ENCODE measurements at places on chromosomes 7 and 10.

DNA sequence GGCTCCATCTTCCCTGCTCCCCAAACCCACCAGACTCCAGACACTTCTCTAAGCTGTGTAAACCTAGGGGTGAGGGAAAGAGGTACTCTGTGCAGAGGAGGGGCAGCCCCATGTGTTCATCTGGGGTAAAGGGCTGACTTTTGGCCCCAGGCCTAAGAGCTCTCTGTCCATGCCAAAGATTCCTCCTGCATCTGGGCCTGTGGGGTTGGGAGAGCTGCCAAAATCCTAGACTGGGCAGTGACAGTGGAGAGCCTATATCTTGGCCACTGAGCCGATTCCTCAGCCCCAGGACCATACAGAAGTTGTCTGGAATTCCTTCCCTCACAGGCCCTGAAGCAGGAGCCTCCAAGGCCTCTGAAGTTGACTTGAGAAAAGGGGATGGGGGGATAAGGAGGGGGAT lies 25.3 kb upstream of the LEP start:
- DNase-seq, result no peak

- no peak for DNase-seq
Measured at GRCh38 chr10:3828404-3829155, 43.6 kb upstream of the KLF6 start.

GRCh38 chr10:61471491-61471890 lies 18.3 kb upstream of the TMEM26 start:
- DNase-seq, result no peak

- no peak for DNase-seq
Measured at GRCh38 chr7:69426705-69427104, 171.6 kb upstream of the AUTS2 start.

GRCh38 chr10:130885021-130885655 lies 426.4 kb downstream of the TCERG1L start:
- peak; percentile 31 for DNase-seq

DNA sequence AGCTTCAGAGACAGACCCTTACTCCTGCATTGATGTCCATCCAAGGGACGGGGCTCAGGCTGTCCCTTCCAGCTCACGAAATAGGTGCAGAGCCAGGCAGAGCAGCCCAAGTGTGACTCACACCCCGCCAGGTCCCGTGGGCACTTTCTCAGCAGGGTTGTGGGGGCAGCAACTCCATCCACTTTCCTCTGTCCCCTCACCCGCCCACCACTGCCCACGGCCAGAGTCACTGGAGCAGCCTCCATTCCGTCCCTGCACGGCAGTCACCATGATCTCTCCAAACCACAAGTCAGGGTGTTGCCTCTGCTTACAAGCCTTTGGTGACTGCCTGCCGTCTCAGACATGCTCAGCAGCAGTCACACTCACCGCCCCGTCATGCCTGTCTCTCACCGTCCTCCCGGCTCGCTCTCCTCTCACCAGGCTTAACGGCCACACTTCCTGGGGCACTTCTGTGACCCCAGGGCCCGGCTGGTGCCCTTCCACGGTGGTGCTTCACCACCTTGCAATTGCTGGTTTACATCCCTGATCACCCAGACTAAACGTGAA lies 39.3 kb downstream of the CALML3 start:
- DNase-seq, result no peak

DNA sequence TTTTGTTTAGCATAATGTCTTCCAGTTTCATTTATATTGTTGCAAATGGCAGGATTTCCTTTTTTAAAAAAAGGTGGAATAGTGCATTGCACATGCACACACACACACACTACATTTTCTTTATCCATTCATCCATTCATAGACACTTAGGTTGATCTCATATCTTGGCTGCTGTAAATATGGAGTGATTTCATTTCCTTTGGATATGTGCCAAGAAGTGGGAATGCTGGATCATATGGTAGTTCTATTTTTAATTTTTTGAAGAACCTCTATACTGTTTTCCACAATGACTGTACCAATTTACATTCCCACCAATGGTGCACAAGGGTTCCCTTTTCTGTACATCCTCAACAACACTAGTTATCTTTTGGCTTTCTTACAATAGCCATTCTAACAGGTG lies 68.9 kb downstream of the EBLN1 start:
- DNase-seq, result no peak

DNA sequence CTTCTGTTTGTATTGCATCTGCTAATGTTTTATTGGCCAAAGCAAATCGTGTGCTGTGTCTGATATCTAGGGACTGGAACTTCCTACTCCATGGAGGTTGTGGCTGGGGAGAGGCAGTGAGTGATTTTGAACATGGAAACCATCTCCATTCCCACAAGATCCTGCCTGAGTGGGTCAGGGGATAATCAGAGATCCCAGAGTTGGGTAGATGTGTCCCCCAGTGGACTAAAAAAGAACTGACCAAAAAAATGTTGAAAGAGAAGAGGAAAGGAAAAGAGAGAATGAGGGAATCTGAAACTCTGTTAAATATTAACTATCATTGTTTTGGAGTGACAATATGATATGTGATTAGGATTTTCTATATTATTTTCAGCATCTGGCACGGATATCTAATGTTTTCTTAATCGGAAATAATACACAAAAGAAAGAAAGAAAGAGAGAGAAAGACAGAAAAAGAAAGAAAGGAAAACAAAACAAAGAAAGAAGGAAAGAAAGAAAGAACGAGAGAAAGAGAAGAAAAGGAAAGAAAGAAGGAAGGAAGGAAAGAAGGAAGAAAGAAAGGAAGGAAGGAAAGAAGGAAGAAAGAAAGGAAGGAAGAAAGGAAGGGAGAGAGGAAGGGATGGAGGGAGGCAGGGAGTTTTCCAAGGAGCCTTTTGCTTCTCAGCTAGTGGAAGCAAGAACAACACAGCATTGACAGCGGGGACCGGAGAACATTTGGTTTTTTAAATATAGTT lies 638.5 kb downstream of the CCSER2 start:
- DNase-seq, result no peak

DNA sequence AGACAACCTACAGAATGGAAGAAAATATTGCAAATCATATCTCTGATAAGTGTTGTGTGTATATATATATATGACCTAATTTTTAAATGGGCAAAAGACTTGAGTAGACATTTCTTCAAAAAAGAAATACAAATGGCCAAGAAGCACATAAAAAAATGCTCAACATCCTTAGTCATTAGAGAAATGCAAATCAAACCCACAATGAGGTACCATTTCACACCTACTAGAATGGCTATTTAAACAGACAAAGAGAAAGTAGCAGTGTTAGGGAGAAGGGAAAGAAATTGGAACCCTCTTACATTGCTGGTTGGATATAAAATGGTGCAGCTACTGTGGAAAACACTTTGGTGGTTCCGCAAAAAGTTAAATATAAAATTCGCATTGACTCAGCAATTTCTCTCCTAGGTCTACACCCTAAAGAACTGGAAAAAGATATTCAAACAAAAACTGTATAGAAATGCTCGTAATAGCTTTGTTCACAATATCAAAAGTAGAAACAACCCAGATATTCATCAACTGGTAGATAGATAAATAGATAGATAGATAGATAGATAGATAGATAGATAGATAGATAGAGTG lies 16.3 kb downstream of the ACSL5 start:
- DNase-seq, result no peak

- DNase-seq, result no peak
Measured at GRCh38 chr10:59753267-59753666, at the start of gene MRLN. TSS of gene MRLN (minus strand) at chr10:59753455.

- no peak for DNase-seq
Measured at GRCh38 chr10:110426294-110427181, 71.2 kb upstream of the DUSP5 start.

DNA sequence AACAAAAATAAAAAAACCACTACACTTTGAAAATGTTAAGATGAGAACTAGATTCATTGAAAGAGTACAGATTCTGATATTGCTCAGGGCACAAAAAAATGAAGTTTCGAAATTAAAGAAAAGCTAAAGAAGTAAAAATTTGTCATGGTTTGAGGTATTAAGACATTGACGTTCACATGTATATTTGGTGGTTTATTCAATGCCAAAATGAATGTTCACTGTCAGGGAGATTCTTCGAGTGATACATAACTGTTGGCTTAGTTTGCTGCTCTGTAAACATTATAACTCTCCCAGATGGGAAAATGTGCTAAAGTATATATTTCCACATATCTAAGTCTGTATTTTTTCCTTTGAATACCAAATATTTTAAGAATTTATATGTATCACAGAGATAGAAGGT lies 345.0 kb downstream of the SEMA3D start:
- DNase-seq, result no peak

DNA sequence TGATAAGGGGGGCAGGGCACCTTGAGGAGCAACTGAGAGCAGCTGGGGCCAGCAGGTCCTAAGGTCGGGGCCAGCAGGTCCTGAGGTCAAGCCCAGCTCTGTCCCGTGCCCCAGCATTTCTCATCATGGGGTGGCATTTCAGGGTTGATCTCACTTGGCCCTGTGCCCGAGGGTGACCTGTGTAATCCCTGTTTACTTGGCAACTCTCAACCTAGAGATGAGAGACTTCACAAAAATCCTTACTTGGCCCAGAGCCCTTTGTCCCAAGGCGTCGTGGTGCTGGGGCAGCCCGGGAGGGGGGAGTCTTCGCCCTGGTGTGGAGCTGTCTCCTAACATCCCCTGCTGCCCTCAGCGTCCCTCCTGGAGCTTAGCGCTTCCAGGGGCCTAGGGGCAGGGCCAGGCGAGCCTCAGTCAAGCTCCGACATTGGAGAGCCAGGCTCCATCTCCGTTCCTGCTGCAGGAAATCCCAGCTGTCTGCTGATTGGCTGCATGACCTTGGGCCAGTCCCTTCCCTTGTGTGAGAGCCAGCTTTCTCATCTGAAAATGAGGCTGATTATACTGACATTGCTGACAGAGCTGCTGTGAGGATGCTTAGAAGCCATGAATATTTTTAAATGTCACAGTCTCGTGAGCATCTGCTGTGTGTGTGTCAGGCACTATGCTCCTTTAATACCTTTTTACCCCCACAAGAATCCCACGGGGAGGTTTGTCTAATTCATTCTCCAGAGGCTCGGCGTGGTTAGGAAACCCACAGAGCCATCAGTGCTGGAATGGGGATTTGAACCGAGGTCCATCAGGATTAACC lies 94.3 kb downstream of the ZMIZ1 start:
- no peak for DNase-seq

DNA sequence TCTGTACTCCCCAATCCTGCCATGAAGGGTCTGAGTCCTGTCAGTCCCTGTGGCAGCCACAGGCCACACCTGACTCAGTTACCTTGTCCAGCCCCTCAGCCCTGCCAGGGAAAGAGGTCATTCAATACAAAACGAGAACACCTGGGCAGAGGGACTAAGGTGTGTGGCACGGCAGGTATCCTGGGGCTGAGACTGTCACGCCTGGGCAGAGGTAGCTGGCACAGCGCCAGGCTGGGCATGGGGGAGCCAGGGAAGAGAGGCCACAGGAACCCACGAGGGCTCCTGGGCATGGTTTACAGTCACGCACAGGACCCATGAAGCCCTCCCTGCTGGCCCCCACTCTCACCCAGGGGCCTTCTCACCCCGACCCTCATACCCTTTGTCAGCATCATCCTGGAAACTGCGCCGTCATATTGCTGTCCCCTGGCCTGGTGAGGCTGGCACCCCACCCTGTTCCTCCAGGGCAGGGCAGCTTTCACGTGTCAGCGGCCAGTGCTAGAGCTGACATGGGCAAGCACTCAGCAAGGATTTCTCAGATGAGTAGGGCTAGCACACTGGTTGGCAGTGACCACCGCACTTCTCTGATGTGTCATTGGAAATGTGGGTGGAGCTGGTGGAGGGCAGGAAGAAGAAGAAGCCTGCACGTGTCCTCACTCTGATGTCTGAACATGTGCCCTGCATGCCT lies 42.7 kb downstream of the LRRC18 start:
- no peak for DNase-seq

- no peak for DNase-seq
Measured at GRCh38 chr10:91856637-91857036, 52.6 kb downstream of the FGFBP3 start.

DNA sequence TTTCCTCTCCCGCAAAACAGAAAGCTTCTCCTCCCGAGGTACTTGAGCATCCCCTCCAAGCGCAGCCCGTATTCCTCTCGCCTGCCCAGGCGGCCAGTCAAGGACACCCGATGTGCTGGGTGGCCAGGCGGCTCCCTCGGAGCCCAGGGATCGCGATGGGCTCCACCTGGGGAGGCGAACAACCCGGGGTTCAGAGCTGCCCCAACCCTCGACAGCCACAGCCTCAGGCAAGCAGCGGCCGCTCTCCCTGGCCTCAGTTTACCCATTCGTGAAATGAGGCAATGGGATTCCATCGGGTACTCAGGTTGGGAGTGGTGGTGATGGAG lies 147.4 kb downstream of the CYP26A1 start:
- DNase-seq, result no peak

GRCh38 chr10:53023411-53023810 lies 250.8 kb upstream of the MBL2 start:
- no peak for DNase-seq

GRCh38 chr7:135166338-135166990 lies 4.0 kb downstream of the CYREN start:
- no peak for DNase-seq

DNA sequence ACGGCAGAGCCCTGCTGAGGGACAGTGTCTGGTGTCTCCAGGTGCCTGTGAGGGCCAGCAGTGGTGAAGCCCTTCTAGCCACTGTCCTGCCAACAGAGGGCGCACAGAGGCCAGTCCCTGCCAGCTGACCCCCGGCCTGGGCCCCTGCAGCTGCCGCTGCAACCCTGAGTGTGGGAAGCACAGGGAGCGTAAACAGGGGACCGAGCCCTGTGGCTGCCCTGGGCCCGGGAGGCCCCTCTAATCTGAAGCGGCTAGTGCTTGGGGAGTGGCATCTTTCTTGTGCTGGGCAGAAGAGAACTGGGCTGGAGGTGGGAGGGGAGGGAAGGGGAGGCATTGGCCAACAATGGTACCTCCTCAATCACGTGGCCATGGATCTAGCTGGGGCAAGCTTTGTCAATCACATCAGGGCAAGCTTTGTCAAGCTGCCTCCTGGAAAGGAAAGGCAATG lies 34.6 kb downstream of the TRIM8 start:
- DNase-seq, result peak; percentile 86

GRCh38 chr7:105289704-105290103 lies 99.0 kb downstream of the SRPK2 start:
- DNase-seq, result no peak

- DNase-seq, result peak; percentile 51
Measured at GRCh38 chr7:37901236-37901827, 15.3 kb downstream of the SFRP4 start.

Measured in Ammon's horn (tissue), 1 donor.